Stimulated activated CD4-positive, alpha-beta T cell treated with anti-CD3 and anti-CD28 coated beads, Interleukin-15, amount 100 ng/mL, for 1 hour (primary cell): ENCODE measurements at places on chromosomes 3 and 15.
A peak's percentile ranks its signal among the peaks of the same experiment; 100 is the strongest.

- no peak for DNase-seq
These were observed 16.9 kb downstream of the ICE2 start for GRCh38 chr15:60462027-60462426.

DNA sequence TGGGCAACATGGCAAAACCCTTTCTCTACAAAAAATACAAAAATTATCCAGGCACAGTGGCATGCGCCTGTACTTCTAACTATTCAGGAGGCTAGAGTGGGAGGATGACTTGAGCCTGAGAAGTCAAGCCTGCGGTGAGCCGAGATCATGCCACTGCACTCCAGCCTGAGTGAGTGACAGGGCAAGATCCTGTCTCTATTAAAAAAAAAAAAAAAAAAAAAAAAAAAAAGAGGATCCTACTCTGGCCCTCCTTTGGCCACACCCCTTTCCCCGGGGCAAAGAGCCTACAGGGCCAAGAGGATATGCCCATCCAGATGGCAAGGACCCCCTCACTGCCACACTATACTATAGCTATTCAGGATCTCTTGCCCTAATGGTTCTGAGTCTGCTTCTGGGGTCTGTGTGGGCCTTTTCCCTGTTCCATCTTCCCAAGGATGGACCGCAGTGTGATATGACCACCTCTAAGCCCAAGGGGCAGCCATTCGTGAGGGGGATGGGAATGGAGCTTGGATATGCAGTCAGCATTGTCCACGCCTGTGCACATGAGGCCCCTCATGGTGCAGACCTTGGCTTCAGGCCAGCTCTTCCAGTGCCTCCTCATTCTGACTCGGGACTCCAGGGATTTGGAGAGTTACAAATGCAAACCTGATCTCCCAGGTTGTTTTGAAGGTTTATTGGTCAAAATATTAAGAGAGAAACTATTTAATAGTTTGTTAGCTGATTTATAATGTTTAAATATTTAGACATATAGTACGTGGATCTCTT lies 7.3 kb downstream of the TYRO3 start:
- no peak for DNase-seq

GRCh38 chr3:128188326-128188725 lies 35.0 kb downstream of the EEFSEC start:
- DNase-seq = no peak

DNA sequence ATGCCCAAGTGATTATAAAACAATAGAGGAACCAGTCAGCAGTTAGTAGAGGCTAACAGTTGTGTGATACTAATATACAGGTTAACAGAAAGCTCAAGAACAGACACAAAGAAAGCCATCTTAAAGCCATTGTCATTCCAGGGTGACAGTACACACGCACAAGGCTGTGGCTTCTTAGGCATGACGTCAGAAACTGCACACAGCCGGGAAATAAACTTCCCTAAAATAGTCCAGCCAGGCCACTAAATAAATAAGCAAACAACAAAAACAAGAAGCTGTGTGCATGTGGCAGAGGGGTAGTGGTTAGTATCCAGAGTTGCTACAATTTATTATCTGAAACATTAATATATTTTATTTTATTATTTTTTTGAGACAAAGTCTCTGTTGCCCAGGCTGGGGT lies 49.8 kb downstream of the PPCDC start:
- DNase-seq = no peak

- no peak for DNase-seq
These were observed 97.8 kb downstream of the AQP9 start for GRCh38 chr15:58235961-58236360.

GRCh38 chr3:185283374-185283935 lies 29.6 kb upstream of the EHHADH start:
- DNase-seq = no peak

GRCh38 chr15:101210466-101210865 lies 41.4 kb downstream of the CHSY1 start:
- DNase-seq = no peak

- DNase-seq = no peak
These were observed 11.3 kb downstream of the BMF start for GRCh38 chr15:40097096-40097967.

DNA sequence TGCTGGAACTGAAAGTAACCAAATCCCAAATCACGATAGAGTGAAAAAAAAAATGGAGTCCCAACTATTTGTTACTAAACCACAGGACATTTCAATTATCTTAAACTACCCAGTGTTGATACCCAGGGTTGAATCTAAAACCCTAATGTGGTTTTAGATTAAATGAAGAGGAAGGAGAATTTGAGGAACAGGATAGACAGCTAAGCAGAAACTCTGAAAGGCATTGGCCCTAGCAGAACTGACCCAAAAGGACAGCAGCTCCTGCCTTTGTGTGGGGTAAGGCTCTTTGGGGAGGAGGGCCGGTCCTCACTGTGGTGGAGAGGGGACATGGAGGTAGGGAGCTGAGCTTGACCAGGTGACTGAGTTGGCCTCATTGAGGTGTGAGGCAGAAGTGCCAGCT lies 30.7 kb upstream of the SNRK start:
- DNase-seq = no peak

DNA sequence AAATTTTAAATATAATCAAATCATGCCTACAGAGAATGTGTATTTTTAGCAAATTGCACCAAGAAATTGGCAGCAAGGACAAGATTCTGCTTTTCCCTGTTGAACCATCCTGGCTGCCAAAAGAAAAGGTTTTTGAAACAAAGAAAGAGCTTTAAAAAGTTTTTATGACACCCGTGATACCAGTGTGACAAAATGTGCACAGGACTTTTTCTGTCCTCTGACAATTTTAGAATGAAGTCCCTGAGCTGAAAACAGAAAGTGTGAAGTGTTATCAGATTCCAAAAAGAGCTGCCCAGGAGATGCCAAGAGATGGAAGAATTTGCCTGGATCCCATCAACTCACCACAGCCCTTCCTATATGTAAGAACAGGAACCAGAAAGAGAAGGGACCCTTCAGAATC lies 33.2 kb upstream of the TMC3 start:
- DNase-seq = no peak

GRCh38 chr3:159635047-159635641 lies 353.5 kb upstream of the IL12A start:
- DNase-seq = no peak

GRCh38 chr3:53196575-53197407 lies 35.8 kb downstream of the PRKCD start:
- DNase-seq = no peak

DNA sequence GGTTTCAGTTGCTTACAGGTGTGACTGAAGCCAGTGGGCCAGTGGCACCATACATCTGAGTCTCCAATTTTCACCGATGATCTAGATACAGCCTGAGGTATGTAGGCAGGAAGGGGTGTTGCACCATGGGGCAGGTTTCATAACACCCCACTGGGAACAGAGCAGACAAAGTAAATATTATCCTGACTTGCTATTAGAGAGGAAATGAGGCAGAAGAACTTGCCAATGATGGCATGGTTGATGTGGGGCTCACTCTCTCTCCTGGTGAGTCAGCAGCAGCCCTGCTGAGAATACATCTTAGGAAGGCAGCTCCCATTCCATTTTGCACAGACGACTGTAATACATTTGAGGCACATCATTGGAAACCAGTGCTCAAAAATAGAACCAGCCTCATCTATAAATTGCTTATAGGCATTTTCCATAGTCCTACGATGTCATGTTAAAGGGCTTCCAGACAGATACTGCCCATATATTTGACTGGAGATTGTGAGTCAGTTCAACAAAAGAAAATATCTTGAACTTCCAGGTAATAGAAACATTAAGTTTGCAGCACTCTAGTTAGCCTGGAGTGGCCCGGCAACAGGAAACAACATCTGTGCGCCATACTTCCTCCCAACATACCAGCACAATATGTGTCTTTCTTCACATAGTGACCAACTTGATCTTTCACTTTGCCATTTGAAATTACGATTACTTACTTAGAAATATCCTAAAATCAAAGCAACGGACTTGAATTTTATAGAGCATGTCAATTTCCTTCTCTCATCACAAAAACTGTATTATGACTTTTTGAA lies 175.5 kb downstream of the NECTIN3 start:
- DNase-seq = no peak

- no peak for DNase-seq
These were observed 397.0 kb downstream of the EPHA3 start for GRCh38 chr3:89504432-89504831.

GRCh38 chr3:6522191-6522590 lies 338.7 kb upstream of the GRM7 start:
- no peak for DNase-seq

- DNase-seq = no peak
These were observed 179.6 kb upstream of the THRB start for GRCh38 chr3:24674261-24674660.

- peak; percentile 41 for DNase-seq
These were observed 30.4 kb upstream of the ALDH1A3 start for GRCh38 chr15:100849021-100849854.

- DNase-seq = no peak
These were observed 288.3 kb downstream of the TLE3 start for GRCh38 chr15:69809421-69809820.

GRCh38 chr3:107372506-107372905 lies 4.7 kb upstream of the CCDC54 start:
- DNase-seq = no peak

GRCh38 chr15:31340592-31340991 lies 14.0 kb downstream of the KLF13 start:
- DNase-seq = no peak

GRCh38 chr3:123586968-123587367 lies 2.1 kb upstream of the HACD2 start:
- no peak for DNase-seq

GRCh38 chr3:182722907-182723306 lies 70.4 kb upstream of the ATP11B start:
- no peak for DNase-seq

DNA sequence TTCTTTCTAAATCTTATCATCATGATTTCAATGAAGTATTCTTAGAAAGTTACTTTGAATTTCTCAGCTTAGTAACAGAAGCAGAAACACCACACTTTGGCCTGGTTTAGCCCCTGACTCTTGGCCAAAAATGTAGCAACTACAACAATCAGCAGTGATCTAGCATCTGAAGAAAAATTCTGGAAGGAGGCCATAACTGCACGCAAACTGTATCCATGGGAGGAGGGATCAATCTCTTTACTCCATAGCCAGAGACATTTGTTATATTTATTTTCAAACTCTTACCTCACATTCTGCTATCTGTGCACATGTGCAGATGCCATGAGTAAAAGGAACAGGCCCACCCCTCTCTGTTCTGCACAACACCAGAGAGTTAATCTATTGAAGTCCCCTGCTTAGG lies 251.0 kb upstream of the P2RY1 start:
- no peak for DNase-seq

- DNase-seq = no peak
These were observed 127.6 kb upstream of the MEF2A start for GRCh38 chr15:99438224-99438585.

DNA sequence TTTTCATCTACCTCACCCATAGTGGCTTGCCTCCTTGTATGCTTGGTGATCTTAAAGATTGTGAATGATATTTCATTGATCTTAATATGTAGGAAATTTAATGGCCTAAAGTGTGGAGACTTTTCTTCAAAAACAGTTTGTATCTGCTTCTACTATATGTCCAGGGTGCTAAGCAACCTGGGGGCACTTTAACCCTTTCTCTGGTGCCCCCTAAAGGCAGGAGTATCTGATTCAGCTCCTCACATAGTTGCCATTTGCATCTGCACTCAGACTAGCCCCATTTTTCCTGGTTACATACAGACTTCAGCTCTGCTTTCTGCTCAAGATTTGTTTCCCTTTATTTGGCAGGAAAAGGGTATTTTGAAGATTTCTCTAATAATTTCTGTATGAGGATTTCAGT lies 5.2 kb upstream of the PFN2 start:
- no peak for DNase-seq

DNA sequence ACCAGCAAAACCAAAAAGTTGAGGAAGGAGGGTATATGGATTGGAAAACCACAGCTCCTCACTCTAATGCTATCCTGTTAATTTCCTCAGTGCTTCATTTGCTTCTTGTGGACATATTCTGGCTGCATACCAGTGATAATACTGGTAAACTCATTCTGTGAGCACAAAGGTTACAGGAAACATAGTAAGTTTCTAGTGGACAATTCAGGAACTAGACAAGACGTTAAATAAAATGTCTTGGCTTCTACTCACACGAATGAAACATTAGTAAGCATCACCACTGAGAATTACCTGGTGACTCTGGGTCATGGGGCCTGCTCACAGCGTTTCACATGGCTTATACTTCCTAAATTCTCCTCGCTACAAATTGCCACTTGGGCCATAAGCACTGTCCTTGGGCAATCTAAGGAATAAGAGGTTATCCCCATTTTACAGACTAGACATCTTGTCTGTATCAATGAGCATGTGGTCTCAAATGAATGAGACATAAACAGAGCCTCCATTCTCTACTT lies 20.1 kb upstream of the PPIB start:
- DNase-seq = no peak

- no peak for DNase-seq
These were observed 28.9 kb upstream of the MITF start for GRCh38 chr3:69710153-69710977.
